Cardiac fibroblast (primary cell): ENCODE measurements at places on chromosomes 12 and 14.

DNA sequence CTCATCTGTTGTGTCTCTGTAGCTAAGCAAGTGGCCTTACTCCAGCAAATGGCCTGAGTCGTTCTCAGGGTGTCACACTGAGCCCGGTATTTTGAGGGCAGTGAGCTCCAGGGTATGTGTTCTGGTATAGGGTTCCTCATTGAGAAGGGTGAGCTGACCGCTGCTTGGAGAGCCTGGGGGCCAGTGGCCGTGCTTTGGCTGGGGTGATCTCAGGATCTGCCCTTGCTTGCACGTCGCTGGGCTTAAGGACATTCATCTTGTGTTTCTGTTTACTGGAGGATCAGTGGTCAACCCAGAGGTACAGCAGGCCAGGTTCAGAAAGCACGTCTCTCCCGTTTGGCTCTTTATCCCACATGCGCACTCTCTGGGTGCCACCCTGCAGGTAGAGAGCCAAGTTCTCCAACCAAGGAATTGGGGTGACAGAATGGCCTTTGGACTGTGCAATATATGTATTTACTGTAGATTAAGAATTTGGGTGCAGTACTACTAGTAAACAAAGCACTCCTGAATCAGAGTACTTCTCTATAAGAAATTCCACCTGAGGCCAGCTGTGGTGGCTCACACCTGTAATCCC lies 52.1 kb downstream of the FBXW8 start:
- DNase-seq = no peak

- no peak for DNase-seq
Measured at GRCh38 chr14:59057551-59057950, 130.9 kb upstream of the DAAM1 start.

- DNase-seq = peak; percentile 38
Measured at GRCh38 chr14:60944204-60944603, 36.7 kb downstream of the TRMT5 start.

DNA sequence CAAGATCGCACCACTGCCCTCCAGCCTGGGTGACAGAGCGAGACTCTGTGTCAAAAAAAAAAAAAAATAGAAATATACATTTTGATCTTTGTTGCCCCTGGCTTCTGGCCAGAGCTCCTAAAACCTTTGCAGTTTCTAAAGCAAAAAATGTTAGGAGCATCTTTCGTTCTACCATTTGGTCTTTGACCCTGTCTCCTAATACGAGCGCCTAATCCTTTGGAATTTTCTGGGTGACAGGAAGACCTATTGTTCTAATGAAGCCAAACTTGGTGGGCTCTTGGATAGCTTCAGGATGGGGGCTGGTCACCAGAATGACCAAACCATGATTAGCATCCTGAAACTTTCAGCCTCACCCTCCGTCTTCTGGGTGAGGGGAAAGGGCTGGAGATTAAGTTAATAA lies 32.3 kb upstream of the CLIP1 start:
- DNase-seq = no peak
